ENCODE measurements at places on chromosomes 6 and 20.

- DNase-seq = no peak
Measured at GRCh38 chr20:8569766-8570165, 437.7 kb downstream of the PLCB1 start.

DNA sequence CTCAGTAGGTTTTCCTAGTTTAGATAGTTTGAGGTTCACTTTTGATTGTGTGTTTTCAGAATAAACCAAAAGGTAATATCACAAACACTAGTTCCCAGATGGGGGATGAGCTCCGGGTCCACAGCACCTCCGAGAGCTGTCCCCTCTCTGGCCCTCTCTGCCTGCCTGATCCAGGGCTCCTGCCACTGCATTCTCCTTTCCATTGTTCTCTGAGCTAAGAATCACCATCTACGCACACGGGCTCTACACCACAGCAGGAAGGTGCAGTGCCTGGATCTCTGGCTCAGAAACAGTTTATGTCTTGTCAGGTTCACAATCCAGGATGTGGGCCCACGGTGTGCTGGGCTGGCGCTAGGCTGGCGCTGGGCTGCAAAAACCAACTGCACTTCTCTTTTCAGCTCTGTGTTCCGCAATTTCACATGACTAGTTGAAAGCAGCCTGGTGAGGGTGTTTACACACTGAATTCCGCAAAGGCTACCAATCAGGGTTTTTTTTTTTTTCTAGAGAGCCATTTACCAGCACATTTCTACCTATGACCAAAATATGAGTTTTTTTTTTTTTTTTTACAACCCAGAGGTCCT, 167.5 kb downstream of the SOD2 start:
- no peak for DNase-seq

GRCh38 chr20:46031701-46032254, 2.8 kb downstream of the SLC12A5 start:
- no peak for DNase-seq

- no peak for DNase-seq
Measured at GRCh38 chr6:7939184-7939863, 28.7 kb upstream of the TXNDC5 start.

DNA sequence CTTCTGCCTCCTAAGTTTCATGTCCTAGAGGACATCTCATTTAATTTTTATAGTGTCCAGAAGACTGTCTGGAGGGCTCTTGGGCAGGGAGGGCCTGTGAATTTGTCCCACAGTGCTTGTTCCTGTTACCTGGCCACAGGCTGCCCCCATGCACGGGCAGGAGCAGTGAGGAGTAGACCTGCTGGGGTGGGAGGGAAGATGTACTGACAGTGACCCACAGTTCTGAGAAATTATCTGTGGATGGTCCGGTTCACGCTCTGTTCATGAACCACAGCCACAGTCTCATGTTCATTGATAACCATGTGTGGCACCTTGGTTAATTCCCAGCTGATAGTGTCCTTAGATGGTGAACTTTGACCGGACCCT, 18.8 kb upstream of the ZNF831 start:
- no peak for DNase-seq

- no peak for DNase-seq
Measured at GRCh38 chr20:20386192-20386591, 18.3 kb downstream of the INSM1 start.

GRCh38 chr6:143549221-143549948, 37.9 kb upstream of the FUCA2 start:
- no peak for DNase-seq

DNA sequence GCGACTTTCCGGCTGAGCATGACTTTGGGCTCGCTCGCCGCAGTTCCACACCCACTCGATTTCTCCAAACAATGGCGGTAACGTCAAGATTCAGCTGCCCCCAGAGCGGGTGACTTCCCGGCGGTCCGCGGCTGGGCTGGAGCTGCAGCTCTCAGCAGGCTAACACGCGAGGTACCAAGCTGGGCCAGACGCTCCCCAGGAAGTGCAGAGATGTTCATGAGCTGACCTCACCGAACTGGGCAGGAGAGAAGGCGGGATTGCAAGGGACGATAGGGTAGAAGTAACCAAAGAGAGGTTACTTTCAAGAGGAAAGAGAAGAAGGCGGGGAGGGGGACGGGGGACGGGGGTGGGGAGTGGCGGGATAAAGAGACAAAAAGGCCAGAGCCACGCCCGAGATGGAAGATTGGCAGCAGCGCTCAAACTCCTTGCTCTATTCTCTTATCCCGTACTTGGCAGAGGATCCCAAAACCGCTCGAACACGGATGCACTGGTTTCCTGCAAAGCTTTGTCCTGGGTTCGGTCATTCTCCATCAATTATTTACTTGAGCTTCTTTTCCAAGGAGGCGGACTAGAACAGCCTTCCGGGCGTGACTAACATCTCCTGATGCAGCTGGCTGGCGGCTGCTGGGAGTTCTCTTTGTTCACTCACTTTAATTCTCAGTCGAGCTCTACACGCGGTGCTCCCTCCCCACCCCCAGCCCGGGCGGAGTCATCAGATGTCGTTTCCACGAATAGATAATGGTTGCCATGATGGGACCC, at the start of gene MTCL3:
MTCL3 (minus strand) TSS at position 626 of the 759 bp plus-strand sequence.
- DNase-seq = peak; percentile 82

DNA sequence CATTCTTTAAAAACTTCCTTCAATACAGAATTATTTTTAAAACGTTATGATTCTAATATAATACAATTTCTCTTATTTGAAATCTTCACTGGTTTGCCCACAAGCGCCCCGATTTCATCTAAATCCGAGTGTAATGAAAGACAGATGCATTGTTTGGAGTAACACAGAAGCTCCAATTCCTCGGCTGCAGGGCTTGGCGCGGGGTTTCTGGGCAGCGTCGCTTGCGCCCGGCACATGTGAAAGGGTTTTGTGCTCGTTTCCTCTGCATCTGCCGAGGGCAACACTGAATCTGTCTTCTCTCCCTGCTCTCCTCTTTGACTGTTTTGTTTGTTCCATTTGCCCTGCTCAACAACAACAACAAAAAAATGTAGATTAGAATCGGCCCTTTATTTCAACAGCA, 248.6 kb upstream of the QKI start:
- DNase-seq = no peak
